Nephron progenitor cell (in vitro differentiated cells): ENCODE measurements at places on chromosomes 5 and 9.
A peak's percentile ranks its signal among the peaks of the same experiment; 100 is the strongest.

DNA sequence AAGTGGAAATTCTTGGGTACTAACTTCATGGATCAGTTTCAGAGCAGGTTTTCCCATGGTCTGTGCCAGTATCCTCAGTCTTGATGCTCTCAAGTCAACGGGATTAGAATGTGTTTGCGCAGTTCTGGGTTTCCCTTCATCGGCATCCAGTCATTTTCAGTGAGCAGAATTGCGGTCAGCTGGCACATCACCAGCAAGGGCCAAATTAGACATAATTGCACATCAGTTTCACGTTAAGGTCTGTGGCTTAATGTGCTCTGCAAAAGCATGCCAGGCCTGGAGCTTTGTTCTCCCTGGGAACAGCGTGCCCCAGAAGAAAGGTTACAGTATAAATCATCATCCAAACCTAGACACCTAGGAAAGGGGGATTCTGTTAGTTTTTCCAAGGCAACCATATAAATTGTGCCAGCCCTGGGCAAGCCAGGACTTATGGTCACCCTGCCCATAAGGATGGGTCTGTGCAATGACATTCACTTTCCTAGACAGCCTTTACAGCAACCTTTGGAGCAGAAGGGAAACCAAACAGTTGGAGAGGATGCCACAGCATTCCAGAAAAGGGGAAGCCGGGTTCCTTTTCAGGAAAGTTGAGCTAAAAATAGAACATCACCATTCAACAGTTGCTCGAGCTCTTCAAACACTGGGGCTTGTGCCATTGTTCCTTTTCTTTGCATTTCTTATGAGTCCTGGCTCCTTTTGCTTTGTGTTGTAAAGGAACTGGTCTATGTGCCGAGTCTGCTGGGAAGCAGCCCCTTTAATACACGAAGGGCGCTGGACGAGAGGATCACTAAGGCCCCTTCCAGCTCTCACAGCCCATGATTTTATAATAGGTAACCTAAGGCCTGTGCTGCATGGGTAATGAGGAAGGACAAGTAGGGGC lies 23.1 kb downstream of the IQGAP2 start:
- H3K4me3 ChIP-seq, result no peak overlapping the region
- H3K36me3 ChIP-seq, result peaks cover 7% of the 10 kb centered on the region
- H3K27ac ChIP-seq, result no peak overlapping the region

- peak; percentile 89 for DNase-seq
- no peak overlapping the region for H3K27ac ChIP-seq
- no peaks in the 10 kb centered on the region for H3K4me1 ChIP-seq
- H3K36me3 ChIP-seq, result no peaks in the 10 kb centered on the region
These were observed 839 bp downstream of the GABRG2 start for GRCh38 chr5:162068412-162068811.

GRCh38 chr5:94463739-94464138 lies 154.7 kb downstream of the KIAA0825 start:
- no peaks in the 10 kb centered on the region for H3K4me1 ChIP-seq
- no peak for DNase-seq
- H3K4me3 ChIP-seq, result no peak overlapping the region
- no peaks in the 10 kb centered on the region for H3K36me3 ChIP-seq

GRCh38 chr9:91546574-91546973 lies 122.9 kb upstream of the NFIL3 start:
- no peak for DNase-seq
- no peak overlapping the region for H3K27ac ChIP-seq
- H3K4me1 ChIP-seq, result no peaks in the 10 kb centered on the region
- peaks cover 15% of the 10 kb centered on the region for H3K27me3 ChIP-seq
- H3K4me3 ChIP-seq, result no peak overlapping the region

DNA sequence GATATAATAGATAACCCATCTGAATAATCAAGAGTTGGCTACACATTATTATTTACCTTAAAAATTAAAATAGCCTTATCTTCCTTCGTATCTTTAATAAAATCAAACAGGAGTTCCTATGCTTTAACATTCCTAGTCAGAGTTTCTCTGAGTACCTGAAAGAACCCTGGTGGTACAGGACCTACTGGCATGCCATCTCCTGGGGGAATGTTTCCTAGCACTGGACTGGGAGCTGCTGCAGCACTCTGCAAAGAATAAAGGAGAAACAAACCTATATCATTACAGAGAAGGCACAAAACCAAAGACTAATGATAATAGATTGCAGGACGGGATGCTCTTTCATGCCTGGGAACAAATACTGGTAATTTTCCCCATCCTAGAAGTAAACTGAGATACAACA lies 119.5 kb upstream of the ACOT12 start:
- DNase-seq, result no peak
- H3K27ac ChIP-seq, result no peak overlapping the region
- H3K36me3 ChIP-seq, result peaks cover 13% of the 10 kb centered on the region
- H3K4me3 ChIP-seq, result no peak overlapping the region
- H3K4me1 ChIP-seq, result peaks cover under 1% of the 10 kb centered on the region

DNA sequence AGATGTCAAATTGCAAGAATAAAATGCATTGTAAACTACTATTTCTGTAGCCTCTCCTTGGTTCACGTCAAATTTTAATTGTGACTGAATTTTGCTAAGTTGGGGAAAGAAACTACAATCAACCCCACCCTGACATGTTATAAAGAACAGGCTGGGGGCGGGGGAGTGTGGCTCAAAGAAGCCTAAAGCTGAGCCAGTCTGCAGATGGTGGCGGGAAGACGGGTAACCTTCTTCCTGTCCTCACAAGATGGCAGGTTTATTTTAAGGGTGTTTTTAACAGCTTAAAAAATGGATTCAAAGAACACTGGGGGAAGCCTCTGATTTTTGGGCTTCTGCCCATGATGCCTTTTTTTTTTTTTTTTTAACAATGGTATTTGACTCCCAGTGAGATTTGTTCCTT lies 68.5 kb upstream of the MELK start:
- H3K27me3 ChIP-seq, result peaks cover 3% of the 10 kb centered on the region
- H3K36me3 ChIP-seq, result no peaks in the 10 kb centered on the region
- DNase-seq, result no peak
- H3K4me3 ChIP-seq, result no peak overlapping the region
- H3K27ac ChIP-seq, result no peak overlapping the region
- peaks cover 22% of the 10 kb centered on the region for H3K4me1 ChIP-seq

DNA sequence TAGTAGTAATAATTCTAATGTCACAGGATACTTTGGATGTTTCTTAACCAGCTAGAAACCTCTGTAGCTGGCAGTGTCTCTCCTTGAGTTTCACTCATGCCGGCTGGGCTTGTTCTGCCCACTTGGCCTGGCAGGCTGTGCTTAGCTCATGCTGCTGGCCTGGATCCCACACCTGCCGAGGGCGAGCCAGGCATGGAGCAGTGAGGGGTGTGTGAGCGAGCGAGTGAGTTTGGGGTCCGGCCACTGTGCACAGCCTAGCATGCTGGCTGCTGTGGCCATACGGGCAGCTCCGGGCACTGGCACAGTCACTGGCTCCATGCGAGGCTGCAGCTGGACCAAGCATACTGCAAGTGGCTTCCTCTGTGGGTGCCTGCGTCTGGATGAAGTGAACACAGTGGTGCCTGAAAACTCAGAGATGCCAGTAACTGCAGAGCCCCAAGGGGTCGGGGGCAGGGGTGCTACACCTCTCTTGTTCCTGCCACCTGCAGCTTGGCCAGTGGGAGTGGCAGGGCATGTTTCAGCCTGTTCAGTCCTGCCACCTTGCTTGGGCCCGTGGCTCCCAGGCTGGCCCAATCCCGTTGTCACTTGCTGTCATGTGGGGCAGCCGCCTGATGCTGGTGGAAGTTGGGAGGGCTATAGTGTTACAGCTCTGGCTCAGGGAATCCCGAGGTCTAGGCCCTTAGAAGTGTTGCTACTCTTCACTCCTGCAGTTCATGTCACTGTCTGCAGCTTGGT lies 9.9 kb downstream of the FSD1L start:
- H3K4me3 ChIP-seq, result no peak overlapping the region
- no peak for DNase-seq
- peaks cover 26% of the 10 kb centered on the region for H3K4me1 ChIP-seq

GRCh38 chr9:81575956-81576355 lies 113.4 kb downstream of the TLE1 start:
- H3K36me3 ChIP-seq, result peaks cover 24% of the 10 kb centered on the region
- no peak overlapping the region for H3K27ac ChIP-seq
- no peak overlapping the region for H3K4me3 ChIP-seq
- H3K27me3 ChIP-seq, result no peaks in the 10 kb centered on the region
- H3K4me1 ChIP-seq, result peaks cover 25% of the 10 kb centered on the region
- DNase-seq, result no peak

- no peak for DNase-seq
- H3K4me3 ChIP-seq, result peak overlapping the region; percentile 71
- H3K27me3 ChIP-seq, result peaks cover 32% of the 10 kb centered on the region
- peaks cover 30% of the 10 kb centered on the region for H3K4me1 ChIP-seq
- no peak overlapping the region for H3K27ac ChIP-seq
These were observed 7.0 kb upstream of the IRF1 start for GRCh38 chr5:132497488-132497997.

DNA sequence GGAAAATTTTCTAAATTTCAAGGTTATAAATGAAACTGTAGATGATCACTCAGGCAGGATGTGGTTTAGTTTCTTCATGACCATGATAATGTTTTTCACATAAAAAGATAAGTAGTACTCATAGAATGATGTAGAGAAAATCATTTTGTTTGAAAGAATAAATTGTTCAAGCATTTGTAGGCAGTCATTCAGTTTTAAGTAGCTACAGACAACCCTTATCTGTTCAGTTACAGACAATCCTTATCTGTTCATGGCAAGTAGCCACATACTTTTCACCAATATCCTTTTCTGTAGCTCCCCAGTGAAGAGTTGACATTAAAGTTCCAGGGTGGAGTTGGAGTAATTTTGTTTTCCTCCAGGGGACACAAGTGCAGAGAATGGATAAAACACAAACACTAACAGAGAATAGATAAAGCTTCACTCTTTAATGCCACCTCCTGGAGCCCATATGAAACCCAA lies 278.1 kb upstream of the TNC start:
- no peak overlapping the region for H3K4me3 ChIP-seq
- DNase-seq, result no peak
- no peaks in the 10 kb centered on the region for H3K36me3 ChIP-seq
- H3K27ac ChIP-seq, result no peak overlapping the region
- peaks cover 57% of the 10 kb centered on the region for H3K4me1 ChIP-seq

DNA sequence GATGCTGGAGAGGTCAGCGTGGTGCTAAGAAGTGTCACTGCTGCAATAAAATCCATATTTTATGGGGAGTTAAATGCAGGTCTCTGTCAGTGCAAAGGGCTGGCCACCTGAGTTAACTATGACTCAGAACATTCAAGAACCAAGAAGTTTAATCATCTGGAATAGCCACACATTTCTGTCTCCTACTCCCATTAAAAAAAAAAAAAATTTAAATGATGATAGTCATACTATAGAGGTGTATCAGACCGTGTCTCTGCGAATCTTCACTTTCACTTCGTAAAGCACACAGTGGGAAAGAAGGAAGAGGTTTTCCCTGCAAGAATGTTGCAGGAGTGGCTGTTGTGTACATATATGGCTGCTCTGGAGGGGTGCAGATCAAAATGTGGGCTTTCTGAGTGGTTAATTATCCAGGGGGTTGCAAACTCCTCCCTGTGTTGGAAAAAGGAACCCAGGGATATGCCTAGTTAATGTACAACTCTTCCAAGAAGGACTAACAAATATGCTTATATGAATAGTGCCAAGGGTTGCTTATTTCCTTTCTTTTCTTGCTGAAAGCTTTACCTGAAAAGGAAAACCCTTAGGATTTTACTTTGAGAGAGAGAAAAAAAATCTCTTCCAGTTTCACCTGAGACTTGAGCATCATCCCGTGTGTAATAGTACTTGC lies 1.5 kb downstream of the CDH6 start:
- DNase-seq, result no peak
- peaks cover 17% of the 10 kb centered on the region for H3K27me3 ChIP-seq
- H3K4me1 ChIP-seq, result peaks cover 62% of the 10 kb centered on the region
- peak overlapping the region; percentile 85 for H3K4me3 ChIP-seq
- no peaks in the 10 kb centered on the region for H3K36me3 ChIP-seq

GRCh38 chr9:105859428-105860091 lies 165.2 kb downstream of the TMEM38B start:
- no peak overlapping the region for H3K4me3 ChIP-seq
- H3K27me3 ChIP-seq, result peaks cover 16% of the 10 kb centered on the region
- no peak overlapping the region for H3K27ac ChIP-seq
- DNase-seq, result no peak
- H3K36me3 ChIP-seq, result no peaks in the 10 kb centered on the region

DNA sequence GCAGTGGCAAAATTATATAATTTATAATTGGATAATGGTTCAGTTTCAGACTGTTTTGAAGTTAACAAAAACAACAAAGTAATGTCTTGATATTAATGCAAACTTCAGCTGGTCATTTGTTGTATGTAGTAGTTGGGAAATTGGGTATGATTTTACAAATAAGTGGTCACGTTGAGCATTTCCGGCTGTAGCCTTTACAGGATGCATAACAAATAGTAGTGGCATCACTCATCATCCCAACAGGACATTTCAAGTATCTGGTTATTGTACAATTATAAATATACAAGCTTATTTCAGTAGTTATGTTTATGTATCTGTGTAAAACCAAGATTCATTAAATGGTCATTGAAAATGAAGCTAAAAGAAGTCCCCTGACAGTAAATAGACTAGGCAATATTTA lies 72.9 kb downstream of the SMIM15 start:
- no peaks in the 10 kb centered on the region for H3K27me3 ChIP-seq
- no peak for DNase-seq
- no peak overlapping the region for H3K4me3 ChIP-seq
- H3K4me1 ChIP-seq, result no peaks in the 10 kb centered on the region

GRCh38 chr5:143113461-143113860 lies 290.0 kb downstream of the NR3C1 start:
- peaks cover 4% of the 10 kb centered on the region for H3K27me3 ChIP-seq
- H3K4me3 ChIP-seq, result no peak overlapping the region
- H3K36me3 ChIP-seq, result no peaks in the 10 kb centered on the region
- H3K27ac ChIP-seq, result peak overlapping the region; percentile 49
- peaks cover 16% of the 10 kb centered on the region for H3K4me1 ChIP-seq
- no peak for DNase-seq

- peaks cover 6% of the 10 kb centered on the region for H3K27me3 ChIP-seq
- peaks cover 33% of the 10 kb centered on the region for H3K4me1 ChIP-seq
- no peak overlapping the region for H3K27ac ChIP-seq
- H3K36me3 ChIP-seq, result peaks cover 40% of the 10 kb centered on the region
These were observed 1.2 kb downstream of the MAPK9 start for GRCh38 chr5:180290568-180291233.

DNA sequence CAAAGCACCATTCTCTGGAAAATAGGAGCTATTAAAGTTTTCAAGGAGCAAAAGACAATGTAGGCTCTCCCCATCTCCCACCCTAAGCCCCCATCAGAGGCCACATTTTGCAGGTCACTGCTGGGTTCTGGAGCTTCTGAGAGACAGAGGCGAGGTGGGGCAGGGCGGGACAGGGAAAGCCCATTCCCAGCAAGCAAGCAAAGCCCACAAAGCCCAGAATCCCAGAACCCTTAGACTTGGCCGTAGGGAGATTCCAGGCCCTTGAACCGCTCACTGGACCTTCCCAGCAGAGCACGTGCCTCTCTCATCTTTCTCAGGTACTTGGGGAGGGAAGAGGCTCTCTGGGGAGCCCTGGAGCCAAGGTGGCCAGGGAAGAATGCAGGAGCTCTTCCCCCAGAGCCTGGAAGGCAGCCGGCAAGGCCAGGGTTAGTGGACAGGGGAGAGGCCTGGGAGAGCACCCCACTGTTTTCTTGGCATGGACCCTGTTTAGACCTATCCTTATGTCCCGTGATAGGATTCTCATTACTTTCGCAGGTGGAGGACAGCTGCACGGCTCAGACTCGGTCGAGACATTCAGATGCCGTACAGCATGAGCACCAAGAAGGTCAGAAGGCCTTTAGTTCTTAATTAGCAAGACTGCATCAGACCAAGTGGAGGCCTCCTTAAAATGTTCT lies 52.4 kb downstream of the ZNF354C start:
- H3K27ac ChIP-seq, result no peak overlapping the region
- H3K36me3 ChIP-seq, result no peaks in the 10 kb centered on the region
- DNase-seq, result no peak
- H3K4me1 ChIP-seq, result no peaks in the 10 kb centered on the region

GRCh38 chr5:179974246-179974945 lies 66.7 kb upstream of the TBC1D9B start:
- no peak overlapping the region for H3K4me3 ChIP-seq
- DNase-seq, result no peak
- peaks cover 12% of the 10 kb centered on the region for H3K4me1 ChIP-seq
